CD4-positive, alpha-beta T cell treated with Interleukin-2 at 100 ng/mL for 4 hours (primary cell): ENCODE measurements at places on chromosomes 1 and 21.

- peak; percentile 67 for DNase-seq
Measured at GRCh38 chr1:58652651-58653184, 47.1 kb downstream of the MYSM1 start.

DNA sequence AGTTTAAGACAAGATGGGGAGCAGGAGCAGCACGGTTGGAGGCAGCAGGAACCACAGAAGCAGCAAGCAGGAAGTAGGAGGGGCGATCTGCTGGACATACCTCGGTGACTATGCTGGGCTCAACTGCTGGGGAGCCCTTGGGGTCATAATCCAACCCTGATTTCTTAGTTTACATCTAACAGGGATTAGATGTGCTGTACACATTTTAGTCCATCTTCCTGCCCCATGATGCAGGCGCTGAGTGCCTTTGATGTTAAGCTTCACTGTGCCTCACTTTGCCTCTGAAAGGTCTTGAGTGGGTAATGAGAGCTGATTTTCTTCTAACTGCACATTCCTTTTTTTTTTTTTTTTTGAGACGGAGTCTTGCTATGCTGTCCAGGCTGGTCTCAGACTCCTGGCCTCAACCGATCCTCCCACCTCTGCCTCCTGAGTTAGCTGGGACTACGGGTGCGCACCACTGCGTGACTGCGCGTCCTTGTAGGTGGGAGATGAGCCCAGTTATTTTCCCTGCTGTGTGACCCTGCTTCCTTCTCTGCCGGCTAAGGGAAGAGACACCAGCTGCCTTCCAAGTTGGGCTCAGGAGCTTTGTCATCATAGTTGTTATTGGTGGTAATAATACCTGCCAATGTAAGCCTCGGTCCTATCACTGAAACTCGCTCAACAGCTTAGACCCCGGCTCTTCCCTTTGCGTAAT is 1.1 kb upstream of the RCAN3 start:
- DNase-seq = peak; percentile 43

- no peak for DNase-seq
Measured at GRCh38 chr1:159869607-159870006, 7.2 kb upstream of the VSIG8 start.

GRCh38 chr1:30036229-30036547 is 687.2 kb downstream of the MATN1 start:
- no peak for DNase-seq

GRCh38 chr1:113747376-113747775 is 11.9 kb downstream of the PHTF1 start:
- no peak for DNase-seq

GRCh38 chr21:22609802-22610201 is 1611.6 kb downstream of the NCAM2 start:
- DNase-seq = no peak

DNA sequence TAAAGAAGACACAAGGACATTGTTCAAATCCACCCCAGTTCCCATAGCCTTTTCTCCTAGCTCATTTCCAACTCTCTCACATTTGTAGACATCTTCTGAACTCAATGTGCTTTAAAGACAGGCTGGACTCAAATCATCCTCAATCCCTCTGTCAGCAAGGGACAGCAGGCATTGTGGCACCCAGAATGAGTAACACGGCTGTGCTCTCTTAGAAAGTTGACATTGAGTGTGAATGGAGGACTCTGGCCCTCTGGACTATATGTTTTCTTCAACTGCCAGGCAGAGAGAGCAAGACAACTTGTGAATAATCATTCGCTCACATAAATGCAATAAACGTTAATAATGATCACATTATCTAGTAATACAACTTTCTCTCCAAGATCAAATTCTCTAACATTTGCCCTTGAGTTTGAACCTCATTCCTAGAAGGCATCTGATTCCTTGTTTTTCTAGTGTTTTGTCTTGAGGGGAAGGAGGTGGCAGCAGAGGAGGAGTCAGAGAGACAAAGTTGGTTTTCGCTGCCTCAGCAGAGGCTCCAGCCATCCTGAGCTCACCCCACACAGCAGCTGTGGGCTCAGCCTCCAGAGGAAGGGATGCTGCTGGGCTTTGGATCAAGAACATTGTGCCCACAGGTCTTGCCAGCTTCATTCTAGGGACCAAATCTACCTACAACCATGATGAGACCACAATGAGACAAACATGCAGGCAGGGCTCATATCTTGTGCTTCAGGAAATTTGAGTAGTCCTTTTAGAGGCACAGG is 85.1 kb downstream of the BCAR3 start:
- no peak for DNase-seq

DNA sequence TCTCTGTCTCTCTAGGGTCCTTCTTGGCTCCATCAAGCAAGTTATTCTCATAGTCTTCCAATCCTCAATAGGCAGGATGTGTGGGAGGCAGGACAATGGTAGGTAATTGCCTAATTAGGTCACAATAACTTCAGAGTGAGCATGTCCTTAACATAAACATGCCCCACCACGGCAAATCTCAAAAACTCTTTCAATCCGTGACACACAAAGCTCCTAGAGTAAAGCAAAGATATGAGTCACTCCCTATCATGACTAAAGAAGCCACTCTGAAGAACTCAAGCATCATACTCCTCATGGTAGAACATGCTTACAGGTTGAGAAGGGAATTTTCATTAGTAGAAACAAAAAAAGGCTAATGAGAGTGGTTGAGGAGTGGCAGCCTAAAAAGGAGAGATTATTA is 4.9 kb downstream of the HAO2 start:
- DNase-seq = no peak

DNA sequence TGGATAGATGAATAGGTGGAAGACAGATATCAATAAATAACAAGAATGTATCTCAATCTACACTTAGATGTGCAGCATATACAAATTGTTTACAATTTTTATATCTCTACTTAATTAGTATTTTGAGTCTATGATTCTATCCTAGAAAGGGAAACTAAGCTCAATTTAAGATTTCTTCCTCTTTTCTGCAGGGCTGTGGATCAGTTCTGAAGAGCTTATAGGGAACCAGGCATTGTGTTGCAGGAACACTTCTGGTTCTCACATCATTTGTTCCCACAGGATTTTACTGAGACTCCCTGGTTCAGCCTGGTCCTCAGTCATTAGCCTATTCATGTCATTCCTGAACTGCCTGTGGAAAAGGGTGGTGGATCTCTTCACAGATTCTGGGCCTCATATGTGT is 105.8 kb downstream of the TNFSF18 start:
- no peak for DNase-seq

DNA sequence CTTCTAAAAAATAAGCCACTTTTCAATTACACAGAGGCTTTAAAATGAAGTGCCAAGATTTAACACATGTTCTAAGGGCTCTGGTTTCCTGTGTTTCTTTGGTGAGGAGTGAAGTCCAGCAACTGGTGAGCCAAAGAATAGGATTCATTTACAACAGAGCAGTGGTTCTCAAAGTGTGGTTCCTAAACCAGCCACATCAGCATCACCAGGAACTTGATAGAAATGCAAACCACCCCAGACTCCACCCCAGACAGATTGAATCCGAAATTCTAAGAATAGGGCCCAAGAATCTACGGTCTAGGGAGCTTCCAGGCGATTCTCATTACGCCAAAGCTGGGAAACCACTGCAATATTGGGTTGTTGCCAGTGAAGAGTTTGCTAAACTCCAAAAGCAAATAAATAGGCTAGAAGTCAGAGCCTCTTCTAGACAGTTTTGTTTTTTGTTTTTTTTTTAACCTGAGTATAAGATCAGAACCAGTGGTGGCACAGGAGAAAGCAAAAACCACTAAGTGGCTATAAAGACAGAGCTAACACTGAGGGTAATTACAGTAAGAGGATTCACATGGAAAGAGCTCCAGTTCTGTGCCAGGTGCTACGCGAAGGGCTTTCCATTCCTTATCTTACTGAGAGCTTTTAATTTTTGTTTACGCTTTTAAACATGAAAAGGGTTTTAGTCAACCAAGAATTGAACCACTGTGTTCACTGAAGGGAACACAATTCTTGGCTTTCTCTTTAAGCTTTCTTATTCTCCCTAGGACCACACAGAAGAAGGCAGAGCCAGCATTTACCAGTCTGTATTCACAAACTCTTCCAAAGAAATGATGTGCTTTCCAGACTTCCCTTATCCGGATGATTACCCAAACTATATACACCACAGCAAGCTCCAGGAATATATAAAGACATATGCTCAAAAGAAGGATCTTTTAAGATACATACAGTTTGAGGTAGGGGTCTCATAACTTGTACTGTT is 42.4 kb upstream of the FMO2 start:
- no peak for DNase-seq

- no peak for DNase-seq
Measured at GRCh38 chr1:205272536-205272935, 44.8 kb downstream of the TMCC2 start.

DNA sequence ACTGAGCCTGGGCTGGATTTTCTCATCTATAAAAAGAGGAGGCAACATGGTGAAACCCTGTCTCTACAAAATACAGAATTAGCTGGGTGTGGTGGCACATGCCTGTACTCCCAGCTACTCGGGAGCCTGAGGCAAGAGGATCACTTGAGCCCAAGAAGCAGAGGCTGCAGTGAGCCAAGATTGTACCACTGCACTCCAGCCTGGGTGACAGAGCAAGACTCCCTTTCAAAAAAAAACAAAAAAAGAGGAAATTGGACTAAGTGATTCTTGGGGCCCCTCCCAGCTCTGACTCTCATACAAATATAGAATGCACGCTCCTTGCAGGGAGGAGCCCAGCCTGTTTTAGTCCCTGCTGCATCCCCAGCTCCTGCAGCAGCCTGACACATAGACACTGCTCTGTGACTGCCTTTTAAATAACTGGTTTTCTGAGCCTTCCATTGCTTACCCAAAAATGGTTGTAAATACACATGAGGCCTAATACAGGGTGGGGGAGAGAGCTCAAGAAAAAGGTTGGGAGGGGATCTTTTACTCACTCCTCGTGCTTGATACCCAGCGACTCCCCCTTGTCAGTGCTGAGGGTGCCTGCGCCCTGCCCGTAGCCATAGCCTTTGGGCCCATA is 17.2 kb downstream of the CSRP1 start:
- DNase-seq = no peak

- DNase-seq = no peak
Measured at GRCh38 chr1:190563230-190563629, 85.6 kb upstream of the BRINP3 start.

- no peak for DNase-seq
Measured at GRCh38 chr21:38807986-38808385, 2.3 kb downstream of the ETS2 start.

DNA sequence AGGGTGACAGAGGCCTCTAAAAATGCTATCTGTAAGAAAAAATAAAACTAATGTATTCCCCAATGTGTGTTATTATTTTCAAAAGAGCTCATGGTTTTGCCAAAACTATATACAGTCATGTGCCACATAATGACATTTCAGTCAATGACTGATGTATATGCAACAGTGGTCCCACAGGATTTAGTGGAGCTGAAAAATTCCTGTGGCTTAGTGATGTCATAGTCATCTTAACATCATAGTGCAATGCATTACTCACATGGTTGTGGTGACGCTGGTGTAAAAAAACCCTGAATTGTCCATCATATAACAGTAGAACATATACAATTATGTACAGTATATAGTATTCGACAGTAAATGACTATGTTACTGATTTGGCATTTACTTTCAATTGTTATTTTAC is 172.4 kb downstream of the CACNA1E start:
- DNase-seq = no peak

GRCh38 chr1:226001963-226002666 is 3.0 kb upstream of the SDE2 start:
- DNase-seq = peak; percentile 49

DNA sequence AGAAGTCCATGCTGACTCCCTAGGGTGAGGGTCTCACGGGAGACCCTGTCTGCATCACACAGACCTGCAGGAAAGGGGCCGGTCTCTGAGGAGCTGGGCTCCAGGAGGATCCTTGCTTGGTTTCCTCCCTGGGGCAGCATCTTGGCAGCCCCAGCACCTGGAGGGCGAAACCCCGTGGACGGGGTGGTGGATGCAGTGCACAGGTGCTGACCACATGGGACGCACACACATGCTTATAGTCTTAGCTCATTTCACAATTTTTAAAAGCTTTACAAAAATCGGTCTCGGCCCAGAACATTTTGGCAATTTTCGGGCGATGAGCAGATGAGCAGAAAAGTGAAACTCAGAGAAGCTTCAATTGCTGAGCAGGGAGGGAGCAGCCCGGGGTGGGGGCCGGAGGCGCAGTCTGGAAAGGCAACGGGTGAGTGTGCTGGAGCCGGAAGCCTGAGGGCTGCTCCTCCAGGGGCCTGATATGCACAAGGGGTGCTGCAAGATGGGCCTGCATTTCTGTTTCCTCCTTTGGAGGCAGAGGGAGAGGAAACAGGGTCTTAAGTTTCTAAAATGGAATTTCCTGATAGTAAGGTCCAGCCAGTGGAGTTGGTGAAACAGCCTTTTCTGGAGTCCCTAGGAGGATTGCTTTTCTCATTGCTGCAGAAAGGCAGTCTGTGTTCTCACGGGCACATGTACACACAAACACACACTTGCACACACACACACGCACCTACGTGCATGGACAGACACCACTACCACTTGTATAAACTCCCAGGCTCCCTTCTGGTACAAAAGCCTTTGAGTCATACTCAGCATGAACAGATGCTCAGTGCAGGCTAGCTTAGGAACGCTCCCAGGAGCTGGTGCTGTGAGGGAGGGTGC is 60.6 kb downstream of the SCCPDH start:
- DNase-seq = no peak

GRCh38 chr1:50369830-50370229 is 53.4 kb downstream of the DMRTA2 start:
- DNase-seq = no peak

- DNase-seq = no peak
Measured at GRCh38 chr1:89942825-89943658, 51.9 kb upstream of the ZNF326 start.

GRCh38 chr21:41777951-41778815 is 11.3 kb upstream of the RIPK4 start:
- no peak for DNase-seq

GRCh38 chr1:1960480-1961196 is 41.6 kb upstream of the TMEM52 start:
- no peak for DNase-seq

- DNase-seq = peak; percentile 63
Measured at GRCh38 chr1:226736908-226737818, 1.9 kb downstream of the ITPKB start.

DNA sequence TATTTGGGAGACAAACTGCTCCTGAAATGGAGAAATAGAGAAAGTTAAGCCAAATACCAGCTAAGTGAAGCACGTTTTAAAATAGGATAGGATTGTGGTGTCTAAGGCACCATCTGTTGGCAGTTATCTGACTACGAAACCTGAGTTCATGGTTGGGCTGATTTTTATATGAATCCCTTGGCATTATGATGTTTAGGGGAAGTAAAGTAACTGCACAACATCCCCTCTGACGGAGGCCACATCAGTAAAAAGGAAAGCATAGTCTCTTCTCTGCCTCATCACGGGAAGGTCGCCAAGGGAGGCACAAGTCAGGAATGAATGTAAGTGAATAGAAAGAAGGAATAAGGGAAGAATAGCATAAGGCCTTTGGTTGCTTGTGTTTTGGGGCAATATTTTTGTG is 128.0 kb downstream of the PRRX1 start:
- no peak for DNase-seq

- DNase-seq = peak; percentile 61
Measured at GRCh38 chr1:234599617-234600417, 10.2 kb downstream of the IRF2BP2 start.

GRCh38 chr1:206803221-206803730 is 31.0 kb upstream of the IL10 start:
- DNase-seq = peak; percentile 89
